ENCODE measurements at places on chromosomes 5 and 9.

- DNase-seq: no peak
- H3K27ac ChIP-seq: no peak overlapping the region
These were observed 10.7 kb downstream of the IQGAP2 start for GRCh38 chr5:76413746-76414145.

GRCh38 chr5:120150770-120151169 lies 313.3 kb upstream of the PRR16 start:
- H3K27ac ChIP-seq: no peak overlapping the region
- no peaks in the 10 kb centered on the region for H3K4me1 ChIP-seq
- H3K36me3 ChIP-seq: no peaks in the 10 kb centered on the region
- H3K27me3 ChIP-seq: no peaks in the 10 kb centered on the region

- H3K36me3 ChIP-seq: no peaks in the 10 kb centered on the region
- H3K4me1 ChIP-seq: no peaks in the 10 kb centered on the region
- no peak overlapping the region for H3K27ac ChIP-seq
- no peaks in the 10 kb centered on the region for H3K27me3 ChIP-seq
- no peak for DNase-seq
These were observed 53.8 kb downstream of the GLRA1 start for GRCh38 chr5:151870820-151871219.

- H3K36me3 ChIP-seq: no peaks in the 10 kb centered on the region
- no peak for DNase-seq
- no peaks in the 10 kb centered on the region for H3K27me3 ChIP-seq
- H3K27ac ChIP-seq: no peak overlapping the region
- H3K4me3 ChIP-seq: no peak overlapping the region
These were observed 443.8 kb downstream of the SPOCK1 start for GRCh38 chr5:137055271-137055872.

GRCh38 chr5:80620211-80620610 lies 34.2 kb upstream of the MSH3 start:
- H3K4me3 ChIP-seq: no peak overlapping the region
- no peaks in the 10 kb centered on the region for H3K36me3 ChIP-seq
- no peaks in the 10 kb centered on the region for H3K27me3 ChIP-seq
- DNase-seq: no peak
- H3K4me1 ChIP-seq: no peaks in the 10 kb centered on the region

- peak within 1 kb of the TSS; percentile 86 for H3K4me3 ChIP-seq
- H3K36me3 ChIP-seq: no peaks in the 10 kb centered on the region
- DNase-seq: no peak
- peak within 1 kb of the TSS; percentile 50 for H3K27ac ChIP-seq
- no peaks in the 10 kb centered on the region for H3K27me3 ChIP-seq
These were observed at the start of gene NRG2 for GRCh38 chr5:140042643-140043507. NRG2 (minus strand) TSS chr5:140043299.

- H3K36me3 ChIP-seq: no peaks in the 10 kb centered on the region
- DNase-seq: no peak
- no peaks in the 10 kb centered on the region for H3K4me1 ChIP-seq
- H3K4me3 ChIP-seq: no peak overlapping the region
- H3K27ac ChIP-seq: no peak overlapping the region
These were observed 57.9 kb downstream of the RNF130 start for GRCh38 chr5:180013678-180014077.

- no peak for DNase-seq
- peaks cover 54% of the 10 kb centered on the region for H3K36me3 ChIP-seq
These were observed 32.7 kb downstream of the PRRT1B start for GRCh38 chr9:131578021-131578420.
